ENCODE measurements at places on chromosomes 3 and 15. TPM values are rescaled to one million over a fixed set of nuclear protein-coding genes. Genes with fewer than 3 reads are reported as not detected.

The ROBO2 gene
- 1.8 TPM for total RNA-seq

DNA sequence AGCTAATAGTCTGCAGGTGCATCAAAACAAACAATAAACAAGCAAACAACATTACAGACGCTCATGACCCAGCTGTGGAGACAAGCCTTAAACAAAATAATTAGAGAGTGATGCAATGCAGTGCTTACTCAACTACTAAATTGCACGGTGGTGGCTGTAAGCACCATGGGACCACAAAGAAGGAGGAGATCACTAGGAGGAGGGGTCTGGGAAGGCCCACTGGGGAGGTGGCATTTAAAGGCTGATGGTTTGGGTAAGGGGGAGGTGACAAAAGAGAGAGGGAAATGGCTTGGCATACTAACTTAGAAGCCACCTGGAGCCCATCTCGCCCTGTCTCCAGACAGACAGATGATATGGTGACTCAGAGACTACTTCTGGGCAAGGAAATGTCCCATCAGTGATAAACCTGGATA is 516.7 kb downstream of the FOXP1 start:
- H3K4me3 ChIP-seq, result no peak overlapping the region
- no peaks in the 10 kb centered on the region for H3K27me3 ChIP-seq
- no peaks in the 10 kb centered on the region for H3K36me3 ChIP-seq
- H3K27ac ChIP-seq, result peak overlapping the region; percentile 96
- no peak for DNase-seq
- no peaks in the 10 kb centered on the region for H3K4me1 ChIP-seq

The CCR8 gene
- not detected for total RNA-seq

DNA sequence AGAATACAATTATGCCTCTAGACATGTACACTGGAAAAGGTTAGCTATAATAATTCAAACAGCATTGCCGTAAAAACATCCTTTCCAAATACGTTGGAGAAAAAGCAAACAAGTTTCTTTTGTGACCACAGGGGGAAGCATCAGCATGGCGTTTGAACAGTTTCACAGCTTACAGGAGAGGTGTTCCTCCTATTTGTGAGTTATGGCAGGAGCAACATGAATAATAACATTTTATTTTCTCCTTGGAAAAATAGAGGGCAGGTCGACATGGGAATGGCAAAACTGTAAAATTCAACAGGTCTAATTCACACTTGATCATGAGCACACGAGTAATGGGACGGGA is 39.7 kb upstream of the GADL1 start:
- H3K27ac ChIP-seq, result no peak overlapping the region
- no peak for DNase-seq
- no peak overlapping the region for H3K4me3 ChIP-seq
- H3K36me3 ChIP-seq, result no peaks in the 10 kb centered on the region
- no peaks in the 10 kb centered on the region for H3K4me1 ChIP-seq

The GRIP2 gene
- total RNA-seq, result 0.80 TPM

The TMCO5A gene
- not detected for total RNA-seq

DNA sequence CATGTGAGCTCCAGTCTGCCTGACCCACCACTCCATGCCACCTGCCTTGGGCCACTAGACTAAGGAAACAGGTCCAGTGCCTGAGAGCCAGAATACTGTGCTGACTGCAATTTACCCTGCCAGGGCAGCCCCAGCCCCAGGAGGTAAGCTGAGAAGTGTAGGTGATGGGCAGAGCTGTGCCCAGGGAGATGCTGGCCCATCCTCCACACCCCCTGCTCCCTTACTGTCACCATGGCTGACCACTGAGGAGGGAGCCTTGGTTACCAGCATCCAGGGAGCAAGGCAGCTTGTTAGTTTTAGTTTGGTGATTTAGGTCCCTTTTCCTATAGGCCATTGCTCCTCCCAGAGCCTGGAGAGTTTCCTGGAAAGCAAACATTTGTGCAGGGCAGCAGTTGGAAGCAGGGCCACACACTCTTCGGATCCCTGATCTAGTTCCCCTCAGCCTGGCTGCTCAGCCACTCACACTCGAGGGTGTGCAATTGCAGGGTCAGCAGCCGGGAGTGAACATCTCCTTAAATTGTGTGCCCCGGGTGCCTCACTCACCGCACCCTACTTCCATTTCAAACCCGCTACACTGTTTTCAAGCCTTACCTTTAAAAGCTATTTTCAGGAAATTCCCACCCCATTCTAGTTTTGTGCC is 2.0 kb downstream of the GALNT15 start:
- no peaks in the 10 kb centered on the region for H3K27me3 ChIP-seq
- H3K4me3 ChIP-seq, result peak overlapping the region; percentile 37
- no peak overlapping the region for H3K27ac ChIP-seq
- no peaks in the 10 kb centered on the region for H3K4me1 ChIP-seq
- no peak for DNase-seq
- no peaks in the 10 kb centered on the region for H3K36me3 ChIP-seq

- H3K36me3 ChIP-seq, result no peaks in the 10 kb centered on the region
- H3K27ac ChIP-seq, result no peak overlapping the region
- no peak overlapping the region for H3K4me3 ChIP-seq
- H3K4me1 ChIP-seq, result no peaks in the 10 kb centered on the region
Measured at GRCh38 chr3:81726132-81726531, 35.3 kb downstream of the GBE1 start.

DNA sequence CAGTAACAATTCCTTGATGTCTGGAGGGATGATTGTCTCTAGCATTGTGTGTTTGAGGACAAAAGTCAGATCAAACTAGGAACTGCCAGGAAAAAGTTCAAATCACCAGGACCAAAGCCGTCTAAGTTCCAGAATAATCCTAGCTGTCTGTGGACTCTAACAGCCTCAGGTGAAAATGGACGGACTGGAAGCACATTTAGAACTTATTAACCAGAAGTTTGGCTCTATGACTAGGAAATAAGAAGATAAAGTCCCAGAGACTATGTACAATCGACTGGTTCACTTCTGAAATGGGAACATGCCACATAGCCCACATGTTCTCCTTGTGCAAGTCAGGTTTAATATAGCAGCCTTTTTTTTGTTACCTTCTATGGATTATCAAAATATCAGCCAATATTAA is 50.6 kb upstream of the SGO1 start:
- no peaks in the 10 kb centered on the region for H3K36me3 ChIP-seq
- H3K27ac ChIP-seq, result no peak overlapping the region
- H3K4me3 ChIP-seq, result no peak overlapping the region
- no peaks in the 10 kb centered on the region for H3K4me1 ChIP-seq

The UROC1 gene
- total RNA-seq, result not detected

DNA sequence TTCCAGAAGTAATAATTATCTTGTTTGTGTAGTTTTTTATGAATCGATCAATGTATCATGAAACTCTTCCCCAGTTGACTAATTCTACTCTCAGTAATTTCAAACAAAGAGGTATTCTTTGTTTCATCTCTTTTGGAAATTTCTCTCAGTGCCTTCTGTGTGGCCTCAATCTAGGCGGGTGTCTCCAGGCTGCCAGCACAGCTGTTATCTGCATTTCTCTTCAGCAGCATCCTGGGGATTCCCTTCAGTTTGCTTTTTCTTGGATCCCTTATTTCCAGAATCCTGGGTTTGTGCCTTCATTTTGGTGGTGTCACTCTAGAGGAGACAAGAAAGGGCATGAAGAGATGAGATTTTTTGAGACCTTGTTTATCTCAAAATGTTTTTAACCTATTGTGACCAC is 22.7 kb downstream of the NIPA2 start:
- H3K27me3 ChIP-seq, result no peaks in the 10 kb centered on the region
- no peak for DNase-seq
- H3K4me3 ChIP-seq, result no peak overlapping the region
- H3K36me3 ChIP-seq, result peaks cover 82% of the 10 kb centered on the region
- H3K4me1 ChIP-seq, result no peaks in the 10 kb centered on the region

DNA sequence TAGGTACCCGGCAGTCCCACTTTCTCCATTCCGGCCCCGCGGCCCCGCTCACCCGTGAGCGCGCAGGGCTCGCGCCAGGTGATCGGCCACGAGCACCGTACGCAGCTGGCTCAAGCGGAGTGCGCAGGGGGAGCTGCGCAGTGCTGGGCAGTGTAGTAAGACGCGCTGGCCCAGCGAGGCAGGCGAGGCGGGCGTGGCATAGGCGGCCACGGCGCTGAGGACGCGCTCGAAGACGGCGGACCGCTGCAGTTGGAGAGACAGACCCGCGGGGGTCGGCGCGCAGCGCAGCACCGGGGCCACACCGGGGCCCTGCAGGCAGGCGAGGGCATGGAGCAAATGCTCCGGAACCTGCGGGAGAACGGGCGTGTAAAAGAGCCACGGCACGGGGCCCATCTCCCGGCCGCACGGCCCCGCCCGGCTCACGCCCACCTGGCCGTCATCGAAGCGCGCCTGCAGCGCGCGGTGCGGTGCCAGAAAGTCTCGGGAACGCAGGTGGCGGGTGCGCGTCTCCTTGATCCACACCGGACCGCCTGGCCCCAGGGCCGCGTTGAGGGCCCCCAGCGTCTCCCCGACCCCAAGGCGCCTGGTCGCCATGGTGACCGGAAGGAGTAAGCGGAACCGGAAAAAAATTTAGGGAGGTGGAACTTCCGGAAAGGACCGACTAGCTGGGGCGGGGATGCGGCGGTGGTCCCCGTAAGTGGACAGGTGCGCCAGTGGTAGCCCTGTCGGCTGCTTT is at the start of gene DALRD3:
TSS of gene DALRD3 (minus strand) at position 610 of the 736 bp plus-strand sequence. CDS start at position 594, 16 bp downstream.
- peaks cover 28% of the 10 kb centered on the region for H3K4me1 ChIP-seq
- no peaks in the 10 kb centered on the region for H3K27me3 ChIP-seq
- H3K27ac ChIP-seq, result peak within 1 kb of the TSS; percentile 100
- H3K4me3 ChIP-seq, result peak within 1 kb of the TSS; percentile 74
- H3K36me3 ChIP-seq, result peaks cover 34% of the 10 kb centered on the region

The SLC2A2 gene
- 2.5 TPM for total RNA-seq

GRCh38 chr15:92663250-92663951 is 7.8 kb upstream of the FAM174B start:
- H3K4me3 ChIP-seq, result no peak overlapping the region
- H3K27ac ChIP-seq, result no peak overlapping the region
- no peak for DNase-seq
- no peaks in the 10 kb centered on the region for H3K27me3 ChIP-seq

DNA sequence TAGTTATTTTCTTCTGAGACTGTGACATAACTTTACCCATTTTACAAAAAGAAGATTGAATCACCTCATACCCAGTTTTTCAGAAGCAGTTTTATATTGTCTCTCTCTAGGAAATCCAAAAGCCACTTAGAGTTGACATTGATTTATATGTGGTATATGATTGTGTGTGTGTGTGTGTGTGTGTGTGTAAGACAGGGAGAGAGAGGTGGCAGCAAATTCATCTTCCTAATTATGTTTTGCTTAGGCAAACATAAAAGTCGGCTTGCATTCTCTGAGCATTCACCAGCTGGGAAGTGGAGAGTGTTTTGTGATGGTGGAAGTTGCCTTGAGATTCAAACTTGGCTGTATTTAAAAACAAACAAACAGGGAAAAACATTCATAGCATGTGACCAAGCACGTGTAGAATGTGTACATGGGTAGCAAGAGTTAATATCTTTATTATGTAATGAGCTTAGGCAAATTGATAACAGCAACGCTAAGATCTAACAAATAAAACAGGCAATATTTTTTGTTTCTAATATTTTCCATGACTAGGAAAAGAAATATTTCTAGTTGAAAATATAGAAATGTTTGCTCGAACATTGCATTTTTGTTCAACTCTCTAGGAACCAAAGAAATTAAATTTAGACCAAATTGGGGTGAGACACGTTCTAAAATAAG is 64.4 kb upstream of the IGF1R start:
- H3K27ac ChIP-seq, result no peak overlapping the region
- no peak for DNase-seq
- H3K36me3 ChIP-seq, result no peaks in the 10 kb centered on the region
- no peaks in the 10 kb centered on the region for H3K4me1 ChIP-seq
- H3K27me3 ChIP-seq, result no peaks in the 10 kb centered on the region
- H3K4me3 ChIP-seq, result no peak overlapping the region

DNA sequence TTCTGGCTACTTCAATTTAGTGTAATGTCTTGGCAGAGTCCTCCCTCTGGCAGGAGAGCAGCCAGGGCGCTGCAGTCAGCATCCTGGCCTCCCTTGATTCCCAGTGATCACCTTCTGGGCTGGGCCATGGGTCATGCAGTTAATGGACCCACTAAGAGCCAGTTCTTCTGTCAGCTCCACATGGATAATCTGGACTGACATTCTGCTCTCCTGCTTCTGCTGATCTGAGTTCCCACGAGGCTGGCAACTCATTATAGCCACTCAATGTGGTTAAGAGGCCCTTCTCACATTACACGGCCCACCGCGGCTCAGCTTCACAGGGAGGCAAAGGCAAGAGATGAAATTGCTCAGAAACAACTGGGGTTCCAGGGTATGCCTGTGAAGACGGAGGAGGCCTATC is 94.0 kb downstream of the WDR76 start:
- DNase-seq, result no peak
- H3K36me3 ChIP-seq, result no peaks in the 10 kb centered on the region
- H3K4me3 ChIP-seq, result no peak overlapping the region
- H3K27me3 ChIP-seq, result no peaks in the 10 kb centered on the region
- no peak overlapping the region for H3K27ac ChIP-seq

GRCh38 chr3:49032646-49033304 is 3.6 kb upstream of the IMPDH2 start:
- no peaks in the 10 kb centered on the region for H3K4me1 ChIP-seq

GRCh38 chr15:79400650-79401049 is 31.5 kb upstream of the MINAR1 start:
- no peak for DNase-seq
- H3K27me3 ChIP-seq, result no peaks in the 10 kb centered on the region
- H3K4me1 ChIP-seq, result no peaks in the 10 kb centered on the region
- no peaks in the 10 kb centered on the region for H3K36me3 ChIP-seq
- no peak overlapping the region for H3K4me3 ChIP-seq

GRCh38 chr15:51677021-51677420 is 4.3 kb upstream of the SCG3 start:
- no peak overlapping the region for H3K4me3 ChIP-seq
- no peak overlapping the region for H3K27ac ChIP-seq
- no peaks in the 10 kb centered on the region for H3K27me3 ChIP-seq
- no peaks in the 10 kb centered on the region for H3K36me3 ChIP-seq
- H3K4me1 ChIP-seq, result no peaks in the 10 kb centered on the region

The CRELD1 gene
- 45.6 TPM for total RNA-seq

GRCh38 chr15:70741107-70741531 is 22.2 kb downstream of the UACA start:
- H3K4me1 ChIP-seq, result no peaks in the 10 kb centered on the region
- no peaks in the 10 kb centered on the region for H3K27me3 ChIP-seq

- no peaks in the 10 kb centered on the region for H3K27me3 ChIP-seq
- H3K36me3 ChIP-seq, result no peaks in the 10 kb centered on the region
- no peaks in the 10 kb centered on the region for H3K4me1 ChIP-seq
Measured at GRCh38 chr15:39748276-39748675, 34.4 kb downstream of the FSIP1 start.

- no peaks in the 10 kb centered on the region for H3K4me1 ChIP-seq
- no peak overlapping the region for H3K4me3 ChIP-seq
- no peak for DNase-seq
Measured at GRCh38 chr15:58523634-58524033, 91.8 kb downstream of the LIPC start.

DNA sequence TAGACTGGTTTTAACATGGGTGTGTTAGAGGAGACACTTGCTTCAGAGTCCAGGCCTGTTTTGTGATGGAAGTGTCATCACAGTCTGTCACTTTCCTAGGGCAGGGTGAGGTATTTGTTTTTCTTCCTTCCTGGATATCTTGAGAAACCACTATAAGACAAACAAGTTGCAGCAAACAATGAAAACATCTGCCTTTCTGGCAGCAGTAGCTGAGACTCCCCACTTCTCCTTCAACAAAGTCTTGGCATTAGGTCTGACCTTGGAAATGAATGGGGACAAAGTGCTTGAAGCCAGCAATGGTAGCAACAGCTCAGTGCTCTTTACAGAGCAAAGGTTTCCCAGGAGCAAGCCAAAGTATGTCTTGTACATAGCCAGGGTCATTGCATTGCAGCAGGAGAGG is 64.6 kb downstream of the CD200 start:
- H3K4me3 ChIP-seq, result no peak overlapping the region
- H3K36me3 ChIP-seq, result no peaks in the 10 kb centered on the region
- H3K27ac ChIP-seq, result no peak overlapping the region
- H3K4me1 ChIP-seq, result no peaks in the 10 kb centered on the region
- no peaks in the 10 kb centered on the region for H3K27me3 ChIP-seq

GRCh38 chr3:135034291-135034768 is 239.3 kb downstream of the EPHB1 start:
- H3K4me1 ChIP-seq, result no peaks in the 10 kb centered on the region
- H3K27me3 ChIP-seq, result no peaks in the 10 kb centered on the region
- H3K36me3 ChIP-seq, result no peaks in the 10 kb centered on the region
